ENCODE measurements at places on chromosomes 3 and 15.

GRCh38 chr3:35262406-35262805 is 376.9 kb upstream of the ARPP21 start:
- no peak for DNase-seq

- no peak for DNase-seq
These were observed 47.8 kb downstream of the ATP2B2 start for GRCh38 chr3:10457560-10457959.

DNA sequence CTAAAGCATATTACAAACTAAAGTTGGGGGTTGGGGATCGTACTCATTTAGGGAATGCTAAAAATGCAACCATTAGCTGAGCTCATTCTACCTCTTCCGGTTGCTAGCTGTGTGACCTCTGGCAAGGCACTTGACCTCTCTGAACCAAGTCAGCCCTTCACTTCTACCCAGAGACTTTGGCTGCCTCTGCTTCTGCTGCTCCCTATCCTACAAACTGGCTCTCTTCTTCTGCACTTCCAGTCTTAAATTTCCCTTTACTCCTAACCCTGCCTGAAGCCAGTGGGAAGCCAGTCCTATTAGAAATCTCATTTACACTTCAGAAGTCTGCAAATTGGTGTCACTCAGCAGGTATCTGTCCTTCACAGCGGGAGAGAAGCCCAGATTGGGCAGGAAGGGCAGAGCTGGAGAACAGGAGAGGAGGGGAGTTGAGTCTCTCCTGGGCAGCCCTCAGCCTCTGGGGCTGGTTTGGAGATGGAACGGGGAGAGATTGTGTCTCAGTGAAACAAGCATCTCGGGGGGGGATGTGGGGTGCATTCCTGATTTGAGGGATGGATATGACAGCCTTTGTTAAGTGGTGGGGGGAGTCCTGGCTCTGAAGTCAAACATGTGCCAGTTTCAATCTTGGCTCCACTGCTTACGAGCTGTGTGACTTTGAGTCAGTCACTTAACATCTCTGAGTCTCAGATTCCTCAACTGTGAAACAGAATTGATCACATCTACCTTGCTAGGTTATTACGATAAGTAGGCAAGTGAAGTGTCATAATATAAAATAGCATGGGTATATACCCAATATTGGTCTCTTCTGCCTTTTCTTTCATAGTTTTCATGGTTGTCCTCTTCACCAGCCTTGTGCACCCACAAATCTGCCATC is 7.8 kb upstream of the AEN start:
- DNase-seq, result no peak

- DNase-seq, result no peak
These were observed 82.8 kb upstream of the NSMCE3 start for GRCh38 chr15:29352402-29352801.

- no peak for DNase-seq
These were observed 4.2 kb downstream of the SLC28A1 start for GRCh38 chr15:84888639-84889038.

GRCh38 chr15:89030311-89030710 is 57.9 kb upstream of the ABHD2 start:
- DNase-seq, result no peak

DNA sequence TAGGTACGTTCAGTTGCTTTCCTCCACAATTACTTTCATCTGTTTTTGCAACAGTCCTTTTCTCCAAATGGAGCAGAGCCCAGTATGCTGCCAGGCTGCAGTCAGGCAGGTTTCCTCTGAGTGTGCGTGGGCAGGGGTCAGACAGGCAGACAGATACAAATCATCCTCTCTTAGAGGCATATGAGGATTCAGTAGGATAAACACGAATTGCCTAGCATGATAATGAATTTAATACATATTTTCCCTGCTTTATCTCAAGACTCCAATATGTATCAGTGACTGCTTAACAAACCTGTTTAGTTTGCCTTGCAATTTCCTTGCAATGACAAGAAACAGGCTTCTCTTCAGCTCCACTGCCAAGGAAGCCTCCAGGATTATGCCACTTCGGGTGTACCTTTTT is 140.7 kb upstream of the NR2E3 start:
- no peak for DNase-seq

- no peak for DNase-seq
These were observed 398.8 kb downstream of the MECOM start for GRCh38 chr3:169264711-169265110.

- no peak for DNase-seq
These were observed 207.4 kb upstream of the HES1 start for GRCh38 chr3:193928354-193929209.

DNA sequence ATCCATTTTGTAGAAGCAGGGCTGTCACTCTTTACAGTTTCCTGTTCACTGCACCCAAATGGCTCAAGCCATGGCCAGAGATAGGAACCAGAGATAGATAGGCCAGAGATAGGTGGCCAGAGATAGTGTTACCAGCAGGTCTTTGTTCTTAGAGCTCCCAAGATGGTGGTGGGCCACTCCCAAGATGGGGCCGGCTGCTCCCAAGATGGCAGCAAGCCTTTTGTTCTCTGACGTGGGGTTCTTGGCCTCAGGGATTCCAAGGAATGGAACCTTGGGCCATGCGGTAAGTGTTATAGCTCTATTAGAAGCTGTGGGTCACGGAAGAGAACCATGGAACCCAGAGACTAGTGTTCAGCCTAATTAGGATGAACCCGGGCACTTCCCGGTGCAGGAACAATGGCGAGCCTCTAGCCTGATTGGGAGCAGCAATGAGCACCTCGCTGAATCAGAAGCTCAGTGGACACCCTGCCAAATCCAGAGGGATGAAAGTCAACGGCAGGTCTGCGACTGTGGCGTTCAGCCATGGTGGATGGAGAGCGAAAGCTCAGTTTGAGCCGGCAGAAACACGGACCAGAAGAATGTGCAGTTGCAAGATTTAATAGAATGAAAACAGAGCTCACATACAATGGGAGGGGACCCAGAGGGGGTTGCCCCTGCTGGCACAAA is 45.0 kb upstream of the CD96 start:
- DNase-seq, result no peak

DNA sequence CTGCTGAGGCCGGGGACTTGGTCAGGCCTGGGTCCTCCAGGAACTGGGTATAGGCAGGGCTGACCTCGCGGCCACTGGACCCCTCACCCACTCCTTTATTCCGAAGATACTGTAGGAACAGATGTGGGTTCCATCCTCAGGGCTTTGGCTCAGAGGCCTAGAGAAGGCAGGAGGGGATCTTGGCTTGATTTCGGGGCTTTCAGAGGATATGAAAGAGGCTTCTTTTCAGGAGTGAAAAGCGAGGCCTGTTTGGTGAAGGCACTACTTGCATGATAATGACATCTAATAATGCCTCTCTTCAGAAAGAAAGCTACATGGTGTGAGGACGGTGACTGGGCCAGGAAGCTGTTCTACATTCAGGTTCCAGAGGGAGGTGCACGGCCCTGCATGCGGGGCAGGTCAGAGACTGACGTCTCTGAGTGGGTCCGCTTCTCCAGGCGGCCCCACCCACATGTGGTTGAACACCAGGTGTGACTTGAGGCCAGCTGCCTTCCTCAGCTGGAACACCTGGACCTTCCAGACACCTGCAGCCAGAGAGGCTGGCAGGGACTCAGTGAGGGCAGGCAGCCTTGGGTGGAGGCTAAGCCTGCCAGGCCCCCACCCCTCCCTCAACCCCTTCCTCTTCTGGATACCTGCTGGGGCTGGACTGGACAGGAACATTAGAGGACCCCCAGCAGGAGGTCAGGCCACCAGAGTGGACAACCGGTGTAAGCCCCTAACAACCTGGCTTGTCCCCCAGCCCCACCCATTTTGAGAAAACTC is 31.1 kb upstream of the HHATL start:
- DNase-seq, result no peak

DNA sequence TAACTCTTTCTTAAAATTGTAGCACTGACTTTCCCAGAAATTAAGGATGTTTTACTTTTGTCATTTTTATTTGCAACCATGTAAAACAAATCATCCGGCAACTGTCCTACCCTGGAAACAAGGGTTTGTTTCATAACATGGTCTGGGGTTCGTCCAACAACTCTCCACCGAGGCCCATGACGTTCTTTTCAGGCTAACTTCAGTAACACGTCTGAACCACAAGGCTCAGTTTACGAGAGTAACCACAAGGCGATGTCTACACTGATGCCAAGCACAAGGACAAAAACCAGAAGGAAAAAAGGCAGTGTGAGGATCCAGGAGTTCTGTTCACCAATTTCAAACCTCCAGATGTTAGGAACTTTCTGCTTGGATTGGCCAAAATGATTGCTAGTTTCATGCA is 546.1 kb downstream of the NTRK3 start:
- no peak for DNase-seq

GRCh38 chr3:171480526-171480925 is 20.3 kb upstream of the TNIK start:
- DNase-seq, result no peak

DNA sequence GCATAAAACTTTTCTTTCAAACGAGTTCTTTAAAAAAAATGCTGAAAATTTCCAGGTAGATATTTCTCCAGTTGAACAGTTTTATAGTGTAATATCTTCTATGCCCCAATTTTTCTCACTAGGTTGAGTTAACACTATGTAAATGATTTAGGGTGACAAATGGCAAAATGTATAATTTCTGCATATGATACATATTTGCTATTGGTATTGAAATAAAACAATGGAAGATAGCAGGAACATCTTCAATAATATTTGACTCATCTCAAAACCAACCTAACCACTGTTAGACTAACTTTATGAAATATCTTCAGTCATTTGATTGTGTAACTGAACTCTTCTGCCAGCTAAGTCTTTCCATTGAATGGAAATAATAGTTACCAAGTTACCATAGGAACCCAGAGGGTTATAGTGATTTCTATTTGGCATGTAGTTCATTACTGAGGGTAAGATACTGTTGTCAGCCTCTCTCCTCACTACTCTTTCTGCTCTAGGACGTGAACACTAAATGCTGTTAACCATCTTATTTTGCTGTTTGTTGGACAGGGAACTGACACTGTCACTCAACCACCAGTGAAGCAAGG is 824.7 kb upstream of the NECTIN3 start:
- DNase-seq, result no peak

DNA sequence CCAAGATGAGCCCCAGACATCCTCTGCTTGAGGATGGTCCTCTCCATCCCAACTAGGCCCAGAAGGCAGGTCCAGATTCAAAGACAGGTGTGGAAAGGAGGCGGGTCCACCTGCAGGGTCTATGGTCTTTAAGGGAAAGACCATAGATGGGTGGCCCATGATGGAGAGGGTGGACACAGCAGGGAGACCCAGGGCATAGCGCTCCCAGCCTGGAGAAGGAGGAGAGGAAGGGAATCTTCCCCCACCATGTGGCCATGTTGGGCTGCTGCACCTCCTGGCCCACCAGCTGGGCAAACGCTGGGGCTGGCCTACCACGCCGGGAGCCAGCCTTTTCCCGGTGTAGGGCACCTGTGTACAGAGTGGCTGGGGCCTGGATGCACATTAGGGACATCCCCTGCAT is 265.2 kb upstream of the TLE3 start:
- no peak for DNase-seq
